ENCODE measurements at places on chromosomes 6 and 20. TPM values are rescaled to one million over a fixed set of nuclear protein-coding genes. Genes with fewer than 3 reads are reported as not detected.

EYA4 gene
- total RNA-seq = 17.8 TPM

GRCh38 chr6:155502393-155502792, 46.8 kb upstream of the NOX3 start:
- no peak for DNase-seq

DEFB125 gene
- total RNA-seq = not detected

DNA sequence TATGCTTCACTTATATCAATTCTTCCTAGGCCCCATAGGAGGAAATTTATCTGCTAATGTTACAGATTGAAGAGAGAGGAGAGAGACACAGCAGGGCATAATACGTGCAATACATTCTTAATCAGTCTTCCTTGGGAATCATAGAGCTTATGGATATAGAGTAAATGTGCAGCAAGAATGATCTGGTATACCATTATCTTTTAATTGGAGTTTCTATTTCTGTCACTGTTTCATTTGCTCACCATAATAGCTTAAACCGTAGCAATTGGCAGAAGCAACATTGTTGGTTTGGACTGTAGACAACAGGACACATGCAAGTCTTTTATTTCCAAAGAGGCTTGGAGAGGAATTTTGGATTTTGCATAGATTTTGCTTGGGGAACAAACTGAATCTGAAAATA, 68.1 kb upstream of the PCSK2 start:
- no peak for DNase-seq

NMBR gene
- total RNA-seq = not detected

Data from ovary (tissue), 10 donors.